Mesothelial cell of epicardium (in vitro differentiated cells): ENCODE measurements at places on chromosomes 1 and 21.

DNA sequence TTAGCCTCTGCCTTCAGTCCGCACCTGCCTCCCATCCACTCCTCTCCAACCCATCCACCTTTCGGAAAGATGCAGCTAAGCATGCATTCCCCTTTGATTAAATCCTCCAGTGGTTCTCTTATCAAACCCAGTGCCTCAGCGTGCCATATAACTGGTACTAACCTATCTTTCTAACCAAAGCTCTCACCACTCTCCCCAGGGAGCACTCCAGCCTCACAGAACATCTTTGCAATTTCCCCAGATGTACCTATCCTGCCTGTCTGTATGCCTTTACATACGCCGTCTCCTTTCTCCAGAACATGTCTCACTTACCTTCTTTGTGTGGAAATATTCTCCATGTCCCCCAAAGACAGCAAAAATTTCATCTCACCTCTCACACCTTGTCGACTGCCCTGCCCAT lies 80.0 kb downstream of the SLC25A24 start:
- no peak for DNase-seq

GRCh38 chr1:43387976-43388599 lies 1.5 kb downstream of the MED8 start:
- DNase-seq = no peak

- DNase-seq = no peak
These were observed 260.7 kb upstream of the BRINP3 start for GRCh38 chr1:190738317-190738716.

GRCh38 chr1:21782349-21782867 lies 541 bp downstream of the USP48 start:
- DNase-seq = no peak

- DNase-seq = no peak
These were observed 117.0 kb downstream of the UBE2U start for GRCh38 chr1:64320470-64320869.
